Pericardium fibroblast (primary cell): ENCODE measurements at places on chromosomes 6 and 20. TPM values are rescaled to one million over a fixed set of nuclear protein-coding genes. Genes with fewer than 3 reads are reported as not detected.

LRRC73 gene
- 0.35 and 1.5 TPM in 2 replicates for total RNA-seq

CLDN20 gene
- not detected in 2 replicates for total RNA-seq

KIF13A gene
- total RNA-seq: 14.3 and 15.1 TPM in 2 replicates

HLA-DRB1 gene
- total RNA-seq: not detected in 2 replicates

MOXD1 gene
- 1.4 and 27.5 TPM in 2 replicates for total RNA-seq

ADGRB3 gene
- total RNA-seq: 2.3 TPM in 1 of 2 replicates, not detected in the other

KIF3B gene
- 16.0 and 17.4 TPM in 2 replicates for total RNA-seq

ME1 gene
- total RNA-seq: 21.6 and 23.4 TPM in 2 replicates

NINL gene
- 6.0 and 10.2 TPM in 2 replicates for total RNA-seq

ATP6V1G2 gene
- total RNA-seq: 2.7 and 7.2 TPM in 2 replicates

ENPP5 gene
- total RNA-seq: 0.51 and 0.70 TPM in 2 replicates

BPIFB1 gene
- not detected in 2 replicates for total RNA-seq

ALDH5A1 gene
- 0.70 and 4.5 TPM in 2 replicates for total RNA-seq

ECT2L gene
- not detected in 2 replicates for total RNA-seq

TRIM31 gene
- not detected in 2 replicates for total RNA-seq

BEND3 gene
- 0.60 and 1.1 TPM in 2 replicates for total RNA-seq

CRISP3 gene
- total RNA-seq: not detected in 2 replicates

MEI4 gene
- total RNA-seq: not detected in 2 replicates

GTF2H4 gene
- total RNA-seq: 9.6 and 10.3 TPM in 2 replicates

CLPSL1 gene
- not detected in 2 replicates for total RNA-seq

PAX1 gene
- total RNA-seq: not detected in 2 replicates

TSBP1 gene
- total RNA-seq: not detected in 2 replicates

KCNS1 gene
- total RNA-seq: 1.4 TPM in 2 replicates

HTR1E gene
- total RNA-seq: not detected in 2 replicates

CTCFL gene
- 0.23 TPM in 1 of 2 replicates, not detected in the other for total RNA-seq

CST7 gene
- not detected in 2 replicates for total RNA-seq

VNN1 gene
- 0.70 TPM in 1 of 2 replicates, not detected in the other for total RNA-seq

SLC44A4 gene
- total RNA-seq: 0.51 TPM in 1 of 2 replicates, not detected in the other

GGTLC1 gene
- total RNA-seq: not detected in 2 replicates

STMND1 gene
- not detected in 2 replicates for total RNA-seq

FAM217A gene
- not detected in 2 replicates for total RNA-seq

L3MBTL3 gene
- 2.8 and 7.8 TPM in 2 replicates for total RNA-seq

PGC gene
- total RNA-seq: not detected in 2 replicates

SLC13A3 gene
- total RNA-seq: 1.5 and 6.9 TPM in 2 replicates

ULBP2 gene
- 0.94 and 4.8 TPM in 2 replicates for total RNA-seq

EPHA7 gene
- total RNA-seq: 0.09 and 0.58 TPM in 2 replicates

ADGRF4 gene
- total RNA-seq: 0.09 and 0.12 TPM in 2 replicates

ZNF391 gene
- total RNA-seq: 1.1 and 10.0 TPM in 2 replicates

BCKDHB gene
- 10.2 and 11.3 TPM in 2 replicates for total RNA-seq

STK38 gene
- total RNA-seq: 25.0 and 34.3 TPM in 2 replicates

KIAA1755 gene
- 1.4 and 2.7 TPM in 2 replicates for total RNA-seq

NMBR gene
- total RNA-seq: not detected in 2 replicates

TRERF1 gene
- 2.8 and 3.6 TPM in 2 replicates for total RNA-seq

ZSCAN31 gene
- total RNA-seq: 0.68 and 3.5 TPM in 2 replicates

UST gene
- 15.2 and 17.6 TPM in 2 replicates for total RNA-seq

DEF6 gene
- total RNA-seq: 0.70 and 2.5 TPM in 2 replicates

HLA-DQA2 gene
- total RNA-seq: not detected in 2 replicates

DOK5 gene
- 9.9 and 12.7 TPM in 2 replicates for total RNA-seq

RALY gene
- 83.6 and 103 TPM in 2 replicates for total RNA-seq

RPS6KA2 gene
- total RNA-seq: 122 and 174 TPM in 2 replicates

LY6G6F gene
- total RNA-seq: not detected in 2 replicates

HLA-B gene
- total RNA-seq: 77.2 and 211 TPM in 2 replicates

ELOVL4 gene
- 6.7 and 7.7 TPM in 2 replicates for total RNA-seq

CTNNBL1 gene
- 16.3 and 27.2 TPM in 2 replicates for total RNA-seq

OR2B2 gene
- total RNA-seq: not detected in 2 replicates

THEMIS gene
- not detected in 2 replicates for total RNA-seq

PDYN gene
- not detected in 2 replicates for total RNA-seq
